Daoy (cell line): ENCODE measurements at places on chromosomes 2 and 18. TPM values are rescaled to one million over a fixed set of nuclear protein-coding genes. Genes with fewer than 3 reads are reported as not detected.

The ZC3H6 gene
- total RNA-seq: 0.36 and 0.69 TPM in 2 replicates

DNA sequence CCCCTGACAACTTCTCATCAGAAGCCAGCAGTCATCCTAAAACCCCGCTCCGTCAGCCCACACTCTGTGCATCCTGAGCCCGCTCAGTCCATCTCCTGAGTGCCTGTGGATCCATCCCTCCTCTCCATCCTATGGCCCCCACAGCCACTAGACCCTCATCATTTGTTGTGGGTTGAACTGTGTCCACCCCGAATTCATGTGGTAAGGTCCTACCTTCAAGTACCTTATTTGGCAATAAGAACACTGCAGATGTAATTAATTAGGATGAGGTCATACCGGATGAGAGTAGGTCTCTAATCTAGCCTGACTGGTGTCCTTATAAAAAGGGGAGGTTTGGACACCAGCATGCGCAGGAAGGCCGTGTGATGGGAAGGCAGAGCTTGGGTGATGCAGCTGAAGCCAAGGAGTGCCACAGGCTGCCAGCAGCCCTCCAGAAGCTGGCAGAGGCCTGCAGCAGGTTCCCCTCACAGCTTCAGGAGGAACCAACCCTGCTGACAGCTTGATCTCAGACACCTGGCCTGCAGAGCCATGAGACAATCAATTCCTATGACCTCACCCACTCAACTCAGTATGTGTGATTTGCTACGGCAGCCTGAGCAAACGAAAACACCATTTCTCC is 192.4 kb downstream of the ZBTB7C start:
- peak; percentile 44 for DNase-seq

The ACVR2A gene
- total RNA-seq: 9.6 and 9.9 TPM in 2 replicates

GRCh38 chr2:145849466-145849865 is 1329.5 kb upstream of the ZEB2 start:
- DNase-seq: no peak

DNA sequence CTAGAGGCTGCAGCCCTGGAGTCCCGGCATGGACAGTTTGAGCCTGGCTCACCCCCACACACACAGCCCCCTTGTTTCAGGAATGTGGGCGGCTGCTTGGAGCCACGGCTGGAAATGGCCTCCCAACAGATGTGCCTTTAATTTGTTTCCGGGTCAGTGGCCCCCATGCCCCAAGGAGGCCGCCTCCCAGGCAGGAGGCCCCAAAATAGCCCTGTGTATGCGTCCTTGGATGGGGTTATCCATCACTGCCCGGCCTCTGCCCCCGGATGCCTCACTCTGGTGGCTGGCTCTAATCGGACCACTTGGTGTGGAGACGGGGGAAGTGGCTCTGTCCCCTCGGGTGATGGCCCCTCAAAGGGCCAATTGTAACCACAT is 151.9 kb upstream of the MYCN start:
- no peak for DNase-seq

DNA sequence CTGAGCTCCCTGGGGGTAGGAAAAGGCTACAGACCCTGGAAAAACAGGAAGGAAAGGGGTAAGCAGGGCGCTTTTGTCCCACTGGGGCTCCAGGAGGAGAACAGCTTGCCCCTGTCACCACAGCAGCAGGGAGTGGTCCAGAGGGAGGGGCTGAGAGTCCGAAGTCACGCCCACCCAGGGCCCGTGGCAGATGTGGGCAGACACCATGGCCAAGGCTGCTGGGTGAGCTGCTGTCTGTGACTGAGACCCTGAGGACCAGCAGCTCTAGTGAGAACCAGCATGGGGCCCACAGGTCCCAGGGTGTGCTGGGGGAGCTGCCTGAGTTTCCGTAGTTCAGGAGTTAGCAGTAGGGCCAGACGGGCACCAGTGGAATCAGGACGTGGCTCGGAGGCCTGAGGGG is 162.0 kb downstream of the SPP2 start:
- DNase-seq: no peak

DNA sequence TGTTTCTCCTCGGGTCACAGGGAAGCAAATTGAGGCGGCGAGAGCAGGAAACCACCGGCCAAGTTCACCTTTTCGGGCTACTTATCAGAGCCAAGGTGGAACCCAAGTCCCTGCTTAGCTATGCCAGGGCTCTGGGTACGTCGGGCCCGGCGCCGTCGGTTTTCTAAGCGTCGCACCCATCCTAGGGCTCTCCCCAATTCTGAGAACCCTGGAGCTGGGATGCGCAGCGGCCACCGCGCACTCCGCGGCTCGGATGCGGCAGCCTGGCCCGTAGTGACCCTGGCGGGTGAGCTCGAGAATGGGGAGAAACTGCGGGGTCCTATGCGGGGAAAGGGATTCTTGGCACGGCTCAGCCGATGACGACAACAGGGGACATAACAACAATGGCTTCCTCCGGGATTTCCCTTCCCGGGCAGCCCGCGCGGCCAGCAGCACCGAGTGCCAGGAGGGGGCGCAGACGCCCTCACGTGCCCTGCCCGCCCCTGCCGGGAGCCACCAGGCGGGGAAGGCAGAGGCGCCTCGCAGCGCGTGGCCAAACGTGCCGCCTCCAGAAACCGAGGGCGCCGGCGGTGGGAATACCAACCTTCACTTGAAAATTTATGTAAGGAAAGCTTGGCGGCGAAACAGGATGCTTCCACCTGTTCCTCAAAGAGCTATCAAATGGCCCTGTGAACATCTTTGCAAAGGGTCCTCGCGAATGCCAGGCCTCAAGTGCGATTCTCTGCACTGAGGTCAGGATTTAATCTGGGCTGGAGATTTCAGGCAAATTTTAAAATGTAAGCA is 2.1 kb upstream of the SLC30A3 start:
- DNase-seq: peak; percentile 81
